HepG2 (cell line): ENCODE measurements at places on chromosomes 7 and 10. TPM values are rescaled to one million over a fixed set of nuclear protein-coding genes. Genes with fewer than 3 reads are reported as not detected.

- DNase-seq = no peak
Measured at GRCh38 chr7:23373151-23374004, 74.2 kb downstream of the MALSU1 start.

Gene ZNF485
- total RNA-seq = 3.3 and 3.4 TPM in 2 replicates

Gene HSPA12A
- 12.9 and 13.6 TPM in 2 replicates for total RNA-seq

DNA sequence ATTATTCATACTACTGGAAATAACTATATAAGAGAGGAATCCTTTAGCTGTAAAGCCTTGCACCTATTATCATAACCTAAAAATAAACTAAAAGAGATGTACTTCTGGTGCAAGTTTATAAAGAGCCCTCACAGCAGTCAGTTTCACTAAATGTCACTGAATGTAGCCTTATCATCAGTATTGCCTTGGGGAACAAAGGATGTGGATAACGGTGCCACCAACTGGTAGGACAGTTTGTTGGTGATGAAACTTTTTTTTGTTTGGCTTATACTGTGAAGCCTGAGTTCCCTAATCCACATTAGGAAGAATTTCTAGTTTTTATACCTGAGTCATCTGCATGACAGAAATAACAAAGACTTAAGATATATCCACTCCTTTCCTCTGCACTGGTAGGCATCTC is 117.9 kb upstream of the COL1A2 start:
- no peak for DNase-seq

DNA sequence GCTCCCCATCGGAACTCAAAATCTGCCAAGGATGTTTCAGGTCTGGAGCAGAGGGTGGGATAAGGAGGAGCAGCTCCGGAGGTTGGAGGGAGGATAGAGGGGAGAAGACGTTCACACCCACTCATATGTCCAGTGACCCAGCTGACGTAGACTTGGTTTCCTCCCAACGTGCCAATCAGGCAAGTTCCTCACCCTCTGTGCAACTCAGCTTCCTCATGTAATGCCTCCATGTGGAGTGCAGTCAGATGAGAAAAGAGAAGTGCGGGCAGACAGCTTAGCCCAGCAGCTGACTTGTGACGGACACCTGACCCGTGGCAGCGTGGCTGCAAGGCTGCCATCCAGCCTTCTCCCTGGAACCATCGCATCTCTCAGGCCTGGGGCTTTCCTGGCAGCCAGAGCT is 86.8 kb downstream of the NPTX2 start:
- no peak for DNase-seq

GRCh38 chr10:49108656-49109055 is 6.7 kb downstream of the VSTM4 start:
- no peak for DNase-seq

DNA sequence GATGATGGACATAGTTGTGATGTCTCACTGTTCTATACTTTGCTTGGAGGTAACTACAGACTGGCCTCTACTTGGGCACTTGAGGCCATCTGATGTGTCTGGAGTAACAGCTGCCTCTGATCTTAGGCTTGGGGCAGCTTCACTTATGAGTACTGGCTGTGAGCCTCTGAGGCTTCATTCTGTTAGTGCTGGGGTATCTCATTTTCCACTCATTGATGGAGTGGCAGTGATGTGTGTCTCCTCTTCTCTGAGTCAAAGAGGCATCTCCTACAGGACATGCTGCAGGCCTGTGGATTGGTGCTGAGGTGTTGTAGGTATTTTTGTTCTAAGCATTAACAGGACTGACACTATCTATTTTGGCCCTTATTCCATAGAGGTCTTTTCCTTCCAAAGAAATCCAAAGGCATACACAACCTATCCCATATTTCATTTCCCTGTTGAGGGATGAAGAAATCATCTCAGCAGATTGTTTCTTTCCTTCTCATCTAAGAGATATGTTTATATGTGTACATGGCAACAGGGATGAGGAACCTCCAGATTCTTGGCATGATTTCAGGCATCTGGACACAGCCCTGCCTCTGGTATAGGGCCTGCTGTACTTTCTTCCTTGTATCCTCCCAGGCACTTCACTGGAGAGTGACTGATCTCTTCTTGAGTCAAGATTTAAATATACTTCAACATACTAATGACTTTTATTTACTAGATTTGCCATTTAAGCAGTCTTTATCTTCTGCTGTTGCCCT is 65.7 kb upstream of the NOBOX start:
- no peak for DNase-seq

GRCh38 chr10:22379059-22379458 is 33.8 kb downstream of the SPAG6 start:
- DNase-seq = no peak

DNA sequence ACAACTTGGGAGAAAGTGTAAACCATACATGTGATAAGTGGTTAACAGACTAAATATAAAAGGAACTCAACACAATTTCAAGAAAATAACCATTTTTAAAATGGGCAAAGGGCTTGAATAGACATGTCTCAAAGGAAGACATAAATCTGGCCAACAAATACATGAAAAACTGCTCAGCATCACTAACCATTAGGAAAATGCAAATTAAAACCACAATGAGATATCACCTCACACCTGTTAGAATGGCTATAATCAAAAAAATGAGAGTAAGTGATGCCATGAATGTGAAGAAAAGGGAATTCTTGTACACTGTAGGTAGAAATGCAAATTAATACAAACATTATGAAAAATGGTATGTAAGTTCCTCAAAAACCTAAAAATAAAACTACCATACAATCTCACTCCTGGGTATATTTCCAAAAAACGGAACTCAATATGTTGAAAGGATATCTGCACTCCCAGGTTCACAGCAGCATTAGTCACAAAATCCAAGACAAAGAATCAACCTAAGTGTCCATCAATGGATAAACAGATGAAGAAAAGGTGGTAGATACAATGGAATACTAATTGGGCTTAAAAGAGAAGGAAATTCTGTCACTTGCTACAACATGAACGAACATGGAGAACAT is 5.6 kb downstream of the SNX13 start:
- no peak for DNase-seq

GRCh38 chr7:151374139-151374538 is 32.5 kb downstream of the NUB1 start:
- no peak for DNase-seq

Gene AOAH
- not detected in 2 replicates for total RNA-seq

- DNase-seq = no peak
Measured at GRCh38 chr7:23615331-23615730, 18.1 kb downstream of the CCDC126 start.

GRCh38 chr7:73830681-73831583 is at the start of gene CLDN4:
CLDN4 (plus strand) TSS chr7:73830996; CDS start chr7:73831202, 206 bp downstream.
- peak; percentile 83 for DNase-seq

Gene OPN4
- not detected in 2 replicates for total RNA-seq

Gene AGMO
- total RNA-seq = 0.22 TPM in 1 of 2 replicates, not detected in the other

Gene C10orf67
- not detected in 2 replicates for total RNA-seq

GRCh38 chr10:24042884-24043283 is 166.1 kb upstream of the KIAA1217 start:
- DNase-seq = no peak

DNA sequence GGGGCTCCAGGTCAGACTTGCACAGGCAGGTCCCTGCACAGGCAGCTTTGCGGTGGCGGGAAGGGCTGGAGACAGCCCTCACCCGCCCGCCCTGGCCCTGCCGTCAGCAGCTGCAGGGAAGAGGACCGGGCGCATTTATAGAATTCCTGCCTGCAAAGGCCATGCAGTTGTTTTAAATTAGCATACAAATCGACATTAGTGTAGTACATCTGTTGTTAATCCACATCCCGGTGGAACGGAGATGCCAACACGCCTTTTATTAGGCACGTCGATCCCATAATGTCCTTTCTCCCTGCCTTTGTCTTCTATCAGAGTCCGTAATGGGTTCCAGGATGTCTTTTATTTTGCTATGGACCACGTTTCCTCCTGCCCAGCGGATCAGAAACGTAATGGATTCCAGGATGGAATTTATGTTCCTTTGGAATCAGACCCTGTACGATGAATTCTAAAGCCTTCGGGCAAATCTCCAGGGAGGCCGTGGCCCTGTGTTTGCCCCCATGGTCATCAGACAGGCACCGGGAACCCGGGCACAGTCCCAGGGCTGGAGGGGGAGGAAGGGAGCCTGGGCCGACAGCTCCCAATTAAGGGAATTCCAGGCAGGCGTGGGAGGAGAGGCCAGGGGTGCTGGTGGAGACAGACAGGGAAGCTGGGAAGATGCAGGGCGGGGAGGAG is 123.9 kb downstream of the COL26A1 start:
- no peak for DNase-seq

Gene NAT16
- not detected in 2 replicates for total RNA-seq

GRCh38 chr10:117553815-117554172 is 11.2 kb downstream of the EMX2 start:
- no peak for DNase-seq

Gene TMEM140
- total RNA-seq = 5.6 and 9.2 TPM in 2 replicates

Gene CALHM3
- total RNA-seq = not detected in 2 replicates

GRCh38 chr10:32148864-32149251 is 92.6 kb upstream of the KIF5B start:
- DNase-seq = no peak

DNA sequence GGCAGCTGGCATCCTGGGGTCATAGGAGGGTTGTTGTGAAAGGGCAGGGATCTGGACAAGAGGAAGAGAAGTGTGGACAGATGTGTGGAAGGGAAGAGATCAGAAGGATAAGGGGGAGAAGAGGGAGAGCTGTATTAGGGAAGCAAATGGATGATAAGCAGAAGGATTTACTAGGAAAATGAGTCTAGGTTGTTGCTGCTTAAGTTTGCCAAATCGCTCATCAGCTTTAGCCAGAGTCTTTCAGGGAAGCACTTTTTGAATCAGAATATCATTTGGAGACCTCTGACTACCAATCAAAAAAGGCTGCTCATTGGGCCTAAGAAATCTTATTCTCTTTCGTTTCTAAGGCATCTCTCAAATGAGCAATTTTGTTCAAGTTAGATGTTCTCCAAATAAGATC is 2.6 kb upstream of the CSGALNACT2 start:
- DNase-seq = no peak

Gene NUDT13
- total RNA-seq = 2.5 and 4.2 TPM in 2 replicates

Gene TOMM7
- 251 and 352 TPM in 2 replicates for total RNA-seq

DNA sequence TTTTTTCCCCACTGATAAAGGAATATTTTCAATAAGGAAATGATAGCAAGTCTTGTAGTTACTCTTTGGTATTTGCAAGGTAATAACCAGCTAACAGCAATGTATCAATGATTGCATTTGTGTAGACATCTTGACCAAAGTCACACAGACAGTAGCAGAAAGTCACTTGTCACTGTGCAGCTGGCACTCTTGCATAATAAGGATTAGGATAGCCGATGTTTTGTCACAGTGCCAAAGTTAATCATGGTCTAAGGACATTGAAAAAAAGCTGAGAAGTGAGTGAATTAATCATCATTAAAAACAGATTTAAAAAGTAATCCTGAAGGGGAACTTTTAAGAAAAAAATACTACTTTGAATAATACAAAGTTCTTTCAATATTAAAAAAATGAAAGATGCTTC is 834.3 kb upstream of the C7orf33 start:
- DNase-seq = no peak

GRCh38 chr7:149642589-149642988 is 130.8 kb downstream of the ZNF467 start:
- DNase-seq = no peak

GRCh38 chr7:130430841-130431666 is 9.8 kb downstream of the CEP41 start:
- no peak for DNase-seq

GRCh38 chr10:79436850-79437103 is 8.6 kb downstream of the ZCCHC24 start:
- DNase-seq = no peak

GRCh38 chr10:74179111-74179710 is 28.2 kb downstream of the ADK start:
- no peak for DNase-seq

- DNase-seq = no peak
Measured at GRCh38 chr7:13742811-13743210, 246.7 kb downstream of the ETV1 start.

GRCh38 chr7:119452401-119452800 is 820.6 kb upstream of the KCND2 start:
- DNase-seq = no peak

DNA sequence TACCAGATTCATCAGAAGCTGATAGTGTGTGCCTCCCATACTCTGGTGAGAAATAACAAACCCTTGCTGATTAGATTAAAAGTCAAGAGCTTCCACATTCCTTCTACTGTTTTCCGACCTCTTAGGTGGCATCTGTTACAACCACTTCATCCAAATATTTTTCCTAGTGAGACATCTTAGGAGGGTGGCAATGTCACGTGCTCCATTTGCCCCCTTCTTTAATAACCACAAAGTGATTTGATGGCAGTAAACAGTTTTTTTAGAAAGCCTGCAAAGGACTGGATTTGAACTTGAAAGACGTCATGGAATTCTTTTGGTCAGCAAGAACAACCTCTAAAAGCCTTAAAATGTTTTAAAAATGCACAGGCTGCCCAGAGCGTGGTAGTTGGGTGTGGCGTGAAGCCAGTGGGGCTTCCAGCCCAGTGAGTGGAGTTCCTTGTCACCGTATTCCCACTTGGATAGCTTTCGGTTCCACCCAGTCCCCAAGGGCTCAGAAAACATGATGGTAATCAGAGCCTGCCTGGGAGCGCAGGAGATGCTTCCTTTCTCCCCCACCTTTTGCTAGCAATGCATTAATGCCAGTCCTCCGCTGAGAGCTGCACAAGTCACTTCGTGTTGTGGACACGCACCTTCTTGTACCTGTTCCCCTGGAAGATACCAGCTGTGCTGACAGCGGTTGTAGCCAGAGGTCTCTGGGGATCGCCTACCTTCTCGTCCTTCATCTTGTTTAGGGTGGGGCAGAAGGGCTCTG is 256.4 kb downstream of the KIAA1217 start:
- no peak for DNase-seq

- DNase-seq = no peak
Measured at GRCh38 chr7:91683823-91684222, 196.7 kb downstream of the MTERF1 start.

DNA sequence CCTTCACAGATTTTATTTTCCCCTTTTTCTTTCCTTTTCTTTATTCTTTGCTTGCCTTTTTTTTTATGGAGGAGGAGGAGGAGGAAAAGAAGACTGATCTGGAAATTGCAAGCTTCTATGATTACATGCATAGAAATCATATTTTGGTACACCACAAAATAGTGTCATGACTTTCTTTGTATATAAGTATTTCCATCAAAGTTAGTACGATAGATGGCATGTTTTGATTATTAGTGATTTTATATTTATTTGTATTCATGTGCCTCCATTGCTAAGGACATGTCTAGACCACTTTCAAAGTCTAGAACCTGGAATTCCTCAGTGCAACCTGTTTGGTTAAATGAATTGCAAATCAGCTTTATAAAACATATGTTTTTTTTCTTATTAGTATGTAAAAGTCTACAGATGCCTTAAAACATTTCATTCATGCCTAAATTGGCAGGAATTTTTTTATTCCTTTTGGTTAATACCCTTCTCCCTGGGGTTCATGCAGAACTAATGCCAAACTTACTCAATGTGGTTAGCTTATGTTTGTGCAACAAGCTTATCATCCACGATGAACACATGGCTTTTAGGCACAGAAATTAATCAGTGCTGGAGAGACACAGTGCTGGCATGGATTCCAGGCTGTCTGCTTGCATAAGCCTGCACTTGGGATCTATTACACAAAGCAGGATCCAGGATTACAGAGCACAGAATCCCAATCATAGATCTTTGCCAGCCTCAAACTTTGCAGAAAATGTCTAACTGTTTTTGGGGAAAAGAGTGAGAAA is 213.1 kb downstream of the CHRM2 start:
- no peak for DNase-seq

- no peak for DNase-seq
Measured at GRCh38 chr10:23100331-23101030, 5.1 kb downstream of the MSRB2 start.
